ENCODE measurements at places on chromosomes 13 and 19.

DNA sequence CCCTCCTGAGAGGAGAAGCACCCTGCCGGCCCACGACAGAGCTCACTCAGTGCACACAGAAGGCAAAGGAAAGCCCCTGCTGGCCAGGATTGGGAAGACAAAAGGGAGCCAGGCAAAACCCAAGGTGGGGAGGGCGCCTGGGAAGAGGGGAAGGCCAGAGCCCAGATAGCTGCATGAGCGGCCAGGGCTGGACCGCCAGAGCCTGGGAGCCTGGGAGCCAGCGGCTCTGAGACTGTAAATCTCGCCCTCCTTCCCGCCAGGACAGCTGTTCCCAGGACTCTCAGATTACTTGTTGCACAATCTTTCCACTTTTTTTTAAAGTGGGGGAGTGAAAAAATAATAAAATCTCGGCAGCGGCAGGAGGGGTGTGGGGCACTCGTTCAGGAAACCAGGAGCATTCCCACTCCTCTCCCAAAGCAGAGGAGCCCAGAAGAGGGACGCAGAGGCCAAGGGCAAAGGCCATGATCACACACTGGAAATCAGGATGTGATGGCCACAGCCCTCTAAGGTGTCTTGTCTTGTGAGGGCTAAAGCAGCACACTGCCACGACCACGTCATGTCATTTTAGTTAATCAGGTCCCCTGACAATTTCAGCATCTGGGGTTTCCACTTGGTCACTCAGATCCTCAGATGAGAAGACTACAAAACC, 19.6 kb upstream of the EPHX3 start:
- no peak for DNase-seq

GRCh38 chr19:30679789-30680188, 307.6 kb downstream of the ZNF536 start:
- DNase-seq, result no peak

GRCh38 chr19:14048443-14049153, 13.3 kb downstream of the PALM3 start:
- peak; percentile 56 for DNase-seq

GRCh38 chr19:49802836-49803528, 10.1 kb downstream of the FUZ start:
- no peak for DNase-seq

GRCh38 chr19:32908641-32909190, 39.1 kb upstream of the SLC7A9 start:
- no peak for DNase-seq

DNA sequence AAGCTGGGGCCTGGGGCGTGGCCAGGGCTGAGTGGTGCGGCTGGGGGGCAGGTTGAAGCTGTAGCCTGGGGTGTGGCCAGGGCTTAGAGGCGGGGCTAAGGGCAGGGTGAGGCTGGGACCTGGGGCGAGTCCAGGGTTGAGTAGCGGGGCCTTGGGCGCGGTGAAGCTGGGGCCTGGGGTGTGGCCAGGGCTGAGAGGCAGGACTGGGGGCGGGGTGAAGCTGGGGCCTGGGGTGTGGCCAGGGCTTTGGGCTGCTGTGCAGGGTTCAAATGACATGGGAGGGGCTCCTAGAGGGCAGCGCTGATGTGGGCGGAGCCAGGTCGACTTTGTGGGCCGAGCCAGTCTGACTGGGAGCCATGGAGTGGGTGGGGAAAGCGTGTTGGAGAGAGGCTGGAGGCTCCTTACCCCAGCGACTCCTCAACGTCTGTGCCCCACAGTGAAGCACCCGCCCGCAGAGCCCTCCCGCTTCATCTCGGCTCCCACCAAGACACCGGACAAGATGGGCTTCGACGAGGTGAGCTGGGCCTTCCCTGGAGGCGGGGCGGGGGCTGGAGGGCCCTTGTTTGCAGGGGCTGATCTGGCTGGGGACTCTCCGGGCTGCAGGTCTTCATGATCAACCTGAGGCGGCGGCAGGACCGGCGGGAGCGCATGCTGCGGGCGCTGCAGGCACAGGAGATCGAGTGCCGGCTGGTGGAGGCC, 21.5 kb downstream of the COLGALT1 start:
- DNase-seq, result no peak

DNA sequence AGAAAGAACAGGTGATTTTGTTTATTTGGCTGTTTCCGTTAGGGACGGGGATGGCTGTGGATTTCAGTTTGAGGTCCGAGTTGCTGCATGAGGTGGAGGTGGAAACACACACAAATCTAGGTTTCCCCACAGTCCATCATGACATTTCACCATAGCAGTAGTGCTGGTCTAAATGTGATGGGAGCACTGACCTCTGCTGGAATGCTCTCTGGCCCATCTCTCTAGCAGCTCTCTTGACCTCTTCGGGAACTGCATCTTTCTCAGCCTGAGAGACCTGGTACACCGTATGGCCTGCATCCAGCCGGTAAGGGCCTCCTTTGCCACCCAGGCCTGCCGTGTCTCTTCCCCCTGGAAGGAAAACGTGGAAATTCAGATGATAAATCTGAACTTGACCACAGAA, 154.0 kb downstream of the RGCC start:
- DNase-seq, result no peak

DNA sequence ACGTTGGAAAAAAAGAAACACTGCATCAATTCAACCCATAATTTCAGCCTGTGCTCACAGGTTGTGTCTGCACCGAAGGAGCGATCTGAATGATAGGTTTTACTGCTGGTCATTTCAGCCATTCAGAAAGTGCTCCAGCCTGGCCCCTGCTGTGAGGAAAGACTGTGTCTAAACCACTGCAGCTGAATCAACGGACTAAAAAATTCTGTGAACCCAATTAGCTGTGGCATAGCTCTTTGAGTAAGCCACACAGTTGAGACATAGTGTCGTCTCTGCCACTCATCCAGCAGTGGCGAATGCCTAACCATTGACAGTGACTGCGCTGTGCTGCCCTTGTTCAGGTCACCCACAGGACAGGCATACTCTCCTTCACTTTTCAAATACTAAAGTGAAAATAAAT, 179.8 kb downstream of the COG6 start:
- no peak for DNase-seq

DNA sequence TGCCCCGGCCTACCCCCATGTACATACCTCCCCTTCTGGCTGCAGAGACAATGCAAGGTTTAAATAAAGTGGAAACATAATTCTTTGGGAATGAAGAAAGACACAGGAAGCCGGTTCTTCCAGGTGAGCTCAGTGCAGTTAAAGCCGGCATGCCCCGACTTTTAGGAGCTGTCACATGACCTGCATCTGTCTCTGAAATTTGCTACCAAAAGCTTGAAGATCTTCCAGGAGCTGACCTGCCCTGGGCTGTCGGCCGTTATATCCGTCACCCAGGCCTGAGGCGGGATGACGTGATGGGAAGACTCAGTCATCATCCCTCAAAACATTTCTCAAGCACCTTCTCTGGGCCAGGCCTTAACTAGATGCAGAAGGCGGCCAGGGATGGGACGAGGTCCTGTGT, 10.3 kb downstream of the RAB8A start:
- no peak for DNase-seq

GRCh38 chr13:113166266-113166665, 7.8 kb downstream of the PROZ start:
- DNase-seq, result no peak

GRCh38 chr13:71513411-71514033, 353.5 kb downstream of the DACH1 start:
- DNase-seq, result no peak

GRCh38 chr19:45638930-45639729, at the start of gene EML2:
Gene EML2 (minus strand): TSS chr19:45639397. CDS start chr19:45639376, 21 bp downstream.
- peak; percentile 40 for DNase-seq

DNA sequence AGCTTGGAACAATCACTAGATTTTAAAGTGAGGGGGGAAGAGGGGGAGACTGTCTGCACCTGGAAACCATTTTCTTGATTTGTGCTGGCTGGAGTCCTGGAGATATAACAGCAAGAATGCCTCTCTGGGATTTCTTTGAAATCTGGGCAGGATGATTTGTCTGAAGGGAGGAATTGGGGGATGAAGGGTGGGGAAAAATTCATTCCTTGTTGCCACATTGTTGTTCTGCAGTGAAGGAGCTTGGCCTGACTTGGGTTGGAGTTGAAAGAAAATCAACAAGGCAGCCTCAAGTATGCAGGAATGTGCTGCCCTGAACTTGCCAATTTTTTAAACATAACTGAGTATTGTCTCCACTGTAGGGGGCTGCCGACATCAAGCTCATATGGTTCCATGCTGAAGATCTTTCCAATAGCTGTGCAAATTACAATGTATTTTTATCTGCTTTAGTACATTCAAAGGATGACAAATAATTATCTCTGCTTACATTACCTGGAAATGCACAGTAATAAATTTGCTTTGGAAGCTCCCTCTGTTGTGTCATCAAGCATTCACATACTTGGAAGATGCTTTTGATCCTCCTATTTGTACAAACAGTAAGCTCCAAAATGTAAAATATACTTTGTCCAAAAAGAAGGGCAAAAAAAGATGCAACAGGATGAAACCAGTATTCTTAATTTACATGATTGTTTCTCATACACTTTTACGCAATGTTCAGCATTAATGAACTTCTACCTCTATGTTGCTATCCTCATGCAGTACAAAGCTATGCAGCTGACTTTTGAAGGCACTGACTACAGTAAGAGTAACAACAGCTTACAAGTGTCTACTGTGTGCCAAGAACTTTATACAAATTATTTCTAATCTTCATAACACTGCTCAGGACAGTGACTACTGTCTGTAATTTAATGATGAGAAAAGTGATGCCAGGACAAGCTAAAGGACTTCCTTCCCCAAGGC, 627.9 kb upstream of the KLF12 start:
- DNase-seq, result no peak

DNA sequence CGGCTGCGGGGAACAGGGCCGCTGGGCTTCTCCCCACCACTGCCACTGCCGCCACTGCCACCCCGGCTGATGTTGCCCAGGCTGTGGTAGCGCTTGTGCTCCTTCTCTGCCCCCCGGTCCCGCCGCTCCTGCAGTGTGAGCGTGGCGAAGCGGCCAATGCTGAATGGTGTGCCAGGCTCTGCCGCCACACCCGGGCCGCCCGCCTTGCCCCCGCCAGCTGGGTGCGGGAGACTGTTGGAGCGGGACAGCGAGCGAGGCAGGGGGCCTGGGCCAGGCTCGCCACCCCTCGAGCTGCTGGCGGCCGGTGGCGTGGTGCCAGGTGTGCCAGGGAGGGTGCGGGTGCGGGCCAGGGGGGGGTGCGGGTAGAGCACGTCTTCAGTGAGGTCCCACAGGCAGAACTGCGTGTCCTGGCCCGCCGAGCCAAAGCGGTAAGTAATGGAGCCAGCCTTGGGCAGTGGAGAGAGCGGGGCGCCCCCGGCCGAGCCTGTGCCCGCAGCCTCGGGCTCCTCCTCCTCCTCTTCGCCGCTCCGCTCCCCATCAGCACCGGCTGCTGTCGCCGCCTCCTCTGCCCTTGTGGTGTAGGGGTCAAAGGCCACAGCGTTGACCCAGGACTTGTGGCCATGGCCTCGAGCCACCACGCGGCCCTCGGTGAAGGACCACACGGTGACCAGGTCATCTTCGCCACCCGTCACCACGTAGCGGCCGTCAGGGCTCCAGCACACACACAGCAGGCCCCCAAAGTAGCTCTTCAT, 3.7 kb upstream of the DMPK start:
- DNase-seq, result no peak

GRCh38 chr19:44212866-44213346, 574 bp downstream of the ZNF227 start:
- no peak for DNase-seq

DNA sequence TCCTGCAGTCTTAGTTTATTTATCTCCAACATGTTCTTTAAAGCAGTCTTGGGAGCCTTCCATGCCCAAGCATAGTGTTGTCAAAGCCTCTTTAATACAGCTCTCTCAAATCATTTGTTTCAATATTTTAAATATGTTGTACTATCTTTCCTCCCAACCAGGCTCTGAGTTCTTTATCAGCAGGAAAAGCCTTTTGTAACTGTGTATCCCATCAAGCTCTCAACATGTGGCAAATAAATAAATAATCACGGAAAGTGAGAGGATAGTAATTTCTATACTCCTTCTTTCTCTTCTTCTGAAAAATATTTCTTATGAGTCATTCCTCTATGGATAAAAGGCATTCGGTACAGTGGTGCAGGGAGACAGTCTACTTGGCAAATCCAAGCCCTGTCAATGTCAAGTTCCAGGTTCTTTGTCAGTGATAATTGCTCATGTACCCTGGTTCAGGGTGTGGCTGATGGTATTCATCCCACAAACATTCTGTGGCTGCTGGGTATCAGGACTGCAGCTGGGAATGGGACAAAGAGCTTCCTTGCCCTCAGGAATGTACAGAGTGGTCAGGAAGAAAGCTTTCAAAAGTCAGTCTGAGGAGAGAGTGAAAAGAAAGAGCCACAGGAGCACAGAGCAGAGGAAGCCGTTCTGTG, 384.3 kb downstream of the EFNB2 start:
- no peak for DNase-seq

DNA sequence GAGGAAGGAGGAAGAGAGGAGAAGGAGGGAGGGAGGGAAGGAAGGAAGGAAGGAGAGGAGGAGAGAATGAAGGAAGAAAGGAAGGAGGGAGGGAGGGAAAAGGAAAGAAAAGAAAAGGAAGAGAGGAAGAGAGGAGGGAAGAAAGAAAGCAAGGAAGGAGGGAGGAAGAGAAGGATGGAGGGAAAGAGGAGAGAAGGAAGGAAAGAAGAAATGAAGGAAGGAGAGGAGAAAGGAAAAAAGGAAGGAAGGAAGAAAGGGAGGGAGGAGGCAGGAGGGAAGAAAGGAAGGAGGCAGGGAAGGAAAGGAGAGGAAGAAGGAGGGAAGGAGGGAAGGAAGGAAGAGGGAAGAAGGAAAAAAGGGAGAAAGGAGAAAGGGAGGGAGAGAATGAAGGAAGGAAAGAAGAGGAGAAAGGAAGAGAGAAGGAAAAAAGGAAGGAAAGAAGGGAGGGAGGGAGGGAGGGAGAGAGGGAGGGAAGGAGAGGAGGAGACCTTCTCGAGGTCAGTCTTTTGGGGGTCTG, 13.4 kb upstream of the CASP14 start:
- no peak for DNase-seq

DNA sequence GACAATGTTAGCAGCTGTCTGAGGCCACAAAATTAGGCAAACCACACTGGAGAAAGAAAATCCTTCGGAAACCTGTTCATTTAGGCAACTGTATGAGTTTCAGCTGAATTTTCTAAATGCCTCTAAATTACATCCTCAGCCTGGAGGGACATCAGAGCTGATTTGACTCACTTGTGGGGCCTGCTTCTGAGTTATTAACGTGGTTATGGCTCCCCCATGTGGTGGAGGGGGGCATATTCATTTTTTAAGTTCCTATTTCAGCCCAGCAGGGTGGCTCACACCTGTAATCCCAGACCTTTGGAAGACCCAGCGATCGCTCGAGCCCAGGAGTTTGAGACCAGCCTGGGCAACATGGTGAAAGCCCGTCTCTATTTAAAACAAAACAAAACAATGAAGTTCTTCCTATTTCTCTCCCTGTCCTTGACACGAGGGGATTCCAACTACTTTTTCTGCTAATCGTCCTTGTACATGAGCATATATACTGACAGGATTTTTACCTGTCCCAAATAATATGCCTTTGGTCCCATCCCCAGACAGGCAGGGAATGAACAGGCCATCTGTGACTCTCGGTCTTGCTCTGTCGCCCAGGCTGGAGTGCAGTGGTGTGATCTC, 31.5 kb upstream of the HIF3A start:
- peak; percentile 38 for DNase-seq

Data from activated T-helper 1 cell treated with Interleukin-2 at 50 U/mL for 16 hours (primary cell).